ENCODE measurements at places on chromosomes 1 and 21.

- no peak for DNase-seq
Observed at GRCh38 chr1:85277802-85278201, 1.4 kb upstream of the BCL10 start.

GRCh38 chr1:63813829-63814277 is 40.0 kb downstream of the ROR1 start:
- no peak for DNase-seq

GRCh38 chr1:156167536-156167935 is 14.2 kb downstream of the SEMA4A start:
- DNase-seq: no peak

DNA sequence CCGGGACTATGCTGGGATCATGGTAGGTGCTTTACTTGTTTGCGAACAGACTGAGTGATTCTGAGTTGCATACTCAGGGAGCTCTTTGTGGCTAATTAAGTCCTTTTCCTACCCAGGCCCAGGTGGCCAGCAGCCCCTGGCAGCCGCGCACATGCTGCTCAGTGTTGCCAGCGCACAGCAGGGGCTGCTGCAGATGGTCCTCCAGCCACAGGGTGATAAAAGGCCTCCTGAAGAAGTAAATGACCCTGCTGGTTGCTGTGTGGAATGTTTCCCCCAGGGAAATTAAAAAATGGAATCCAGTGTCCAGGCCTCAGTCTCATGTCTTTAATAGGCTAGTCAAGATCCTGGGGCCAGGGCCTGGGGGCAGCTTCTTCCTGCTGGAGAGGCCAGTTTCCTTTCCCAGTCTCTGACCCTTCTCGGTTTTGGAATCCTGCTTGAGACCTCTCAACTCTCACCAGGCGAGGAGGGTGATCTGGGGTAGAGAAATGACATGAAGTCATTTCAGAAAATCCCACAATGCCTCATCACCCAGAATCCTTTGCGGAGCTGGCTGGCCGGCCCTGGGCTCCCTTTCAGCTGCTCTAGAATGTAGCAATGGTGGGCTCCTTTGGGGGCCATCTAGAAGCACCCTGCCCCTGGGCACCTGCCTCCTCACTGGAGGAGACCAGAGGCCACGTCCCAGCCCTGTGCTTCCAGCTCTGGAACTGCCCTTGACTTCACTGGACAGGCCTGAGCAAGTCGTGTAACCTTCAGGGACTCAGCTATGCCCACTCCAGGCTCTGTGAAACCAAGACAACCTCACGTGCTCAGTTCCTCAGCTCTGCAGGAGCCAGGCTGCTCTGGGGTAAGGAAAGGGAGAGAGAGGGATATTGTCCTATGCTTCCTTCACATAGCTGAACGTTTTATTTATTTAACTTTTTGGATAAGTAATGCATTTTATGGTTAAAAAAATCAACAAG is 131.4 kb downstream of the MRPS6 start:
- DNase-seq: no peak

GRCh38 chr1:53636621-53637171 is 102.3 kb downstream of the GLIS1 start:
- DNase-seq: no peak

GRCh38 chr1:206823727-206824126 is 41.7 kb upstream of the IL20 start:
- no peak for DNase-seq
